Fibroblast of the aortic adventitia (primary cell): ENCODE measurements at places on chromosomes 7 and 10. TPM values are rescaled to one million over a fixed set of nuclear protein-coding genes. Genes with fewer than 3 reads are reported as not detected.
A peak's percentile ranks its signal among the peaks of the same experiment; 100 is the strongest.

- DNase-seq: no peak
Observed at GRCh38 chr10:34169131-34169530, 646.0 kb downstream of the PARD3 start.

DNA sequence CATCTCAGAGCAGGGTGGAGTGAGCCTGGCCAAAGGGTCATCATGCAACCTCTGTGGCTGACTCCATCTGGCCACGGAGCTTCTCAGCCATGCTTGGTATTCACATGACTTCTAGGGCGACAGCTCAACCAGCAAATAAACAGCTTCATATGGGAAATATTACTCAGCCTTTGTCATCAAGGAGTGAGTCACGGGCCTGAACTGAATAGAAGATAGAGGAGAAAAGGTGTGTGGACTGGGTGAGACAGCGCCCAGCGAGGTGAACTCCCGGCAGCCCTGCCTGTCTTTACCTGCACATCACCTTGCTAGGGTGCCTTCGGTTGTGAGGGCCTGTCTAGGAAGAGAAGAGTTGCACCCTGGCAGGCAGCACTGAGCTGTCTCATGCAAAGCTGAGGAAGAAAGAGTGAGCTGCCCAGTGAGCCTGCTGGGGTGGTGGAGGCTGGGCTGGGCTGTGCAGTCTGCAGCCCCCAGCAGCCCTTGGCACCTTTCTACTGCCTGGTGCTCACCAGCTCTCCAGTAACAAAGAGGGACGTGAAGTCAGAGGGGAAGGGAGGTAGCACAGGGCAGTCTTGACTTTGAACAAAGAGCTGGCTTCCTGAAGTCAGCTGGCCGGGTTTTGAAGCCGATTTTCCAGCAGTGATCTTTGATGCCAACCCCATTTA, 114.2 kb downstream of the EGFR start:
- DNase-seq: peak; percentile 98

- DNase-seq: no peak
Observed at GRCh38 chr10:51620131-51620530, 79.3 kb downstream of the CSTF2T start.

CLDN15 gene
- total RNA-seq: 3.0 TPM in 2 replicates

HACD1 gene
- 7.0 and 18.4 TPM in 2 replicates for total RNA-seq

GRCh38 chr7:99221866-99222265, 14.0 kb upstream of the KPNA7 start:
- DNase-seq: no peak

DGKI gene
- total RNA-seq: 2.0 and 4.7 TPM in 2 replicates

ACTL6B gene
- not detected in 2 replicates for total RNA-seq

- DNase-seq: no peak
Observed at GRCh38 chr7:40545739-40546138, 410.9 kb downstream of the SUGCT start.

RNF32 gene
- total RNA-seq: 0.54 and 1.9 TPM in 2 replicates

DNA sequence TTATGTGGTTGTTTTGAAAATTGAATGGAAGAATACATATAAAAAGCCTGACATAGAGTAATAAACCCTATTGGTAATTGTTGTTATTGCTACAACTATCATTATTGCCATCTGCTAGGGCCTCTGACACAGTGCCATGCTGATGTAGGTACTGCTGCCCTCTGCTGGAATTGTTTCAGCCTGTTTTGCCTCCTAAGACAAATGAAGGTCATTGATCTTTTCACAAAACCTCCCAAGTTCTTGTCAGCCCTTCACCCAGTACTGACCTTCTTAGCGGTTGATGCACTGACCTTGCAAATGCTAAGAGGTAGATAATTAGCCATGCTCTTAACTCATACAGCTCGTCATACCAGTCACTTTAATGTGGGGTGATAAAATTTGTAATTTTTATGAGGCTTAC, 975.2 kb downstream of the SORCS1 start:
- peak; percentile 5 for DNase-seq

DNA sequence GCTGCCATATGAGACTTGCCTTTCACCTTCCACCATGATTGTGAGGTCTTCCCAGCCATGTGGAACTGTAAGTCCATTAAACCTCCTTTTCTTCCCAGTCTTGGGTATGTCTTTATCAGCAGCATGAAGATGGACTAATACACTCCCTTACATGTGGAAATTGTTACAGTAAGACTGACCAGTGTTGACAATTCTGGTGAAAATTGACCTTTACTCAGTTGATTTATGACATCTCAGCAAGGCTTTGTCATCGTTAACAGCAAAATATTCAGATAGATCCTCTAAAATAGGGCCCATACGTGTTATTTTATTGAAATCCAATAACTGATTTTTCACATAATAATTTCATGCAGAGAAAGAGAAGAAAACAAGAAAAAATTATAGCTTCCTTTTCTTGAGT, 377.9 kb upstream of the SEMA3C start:
- no peak for DNase-seq

DNA sequence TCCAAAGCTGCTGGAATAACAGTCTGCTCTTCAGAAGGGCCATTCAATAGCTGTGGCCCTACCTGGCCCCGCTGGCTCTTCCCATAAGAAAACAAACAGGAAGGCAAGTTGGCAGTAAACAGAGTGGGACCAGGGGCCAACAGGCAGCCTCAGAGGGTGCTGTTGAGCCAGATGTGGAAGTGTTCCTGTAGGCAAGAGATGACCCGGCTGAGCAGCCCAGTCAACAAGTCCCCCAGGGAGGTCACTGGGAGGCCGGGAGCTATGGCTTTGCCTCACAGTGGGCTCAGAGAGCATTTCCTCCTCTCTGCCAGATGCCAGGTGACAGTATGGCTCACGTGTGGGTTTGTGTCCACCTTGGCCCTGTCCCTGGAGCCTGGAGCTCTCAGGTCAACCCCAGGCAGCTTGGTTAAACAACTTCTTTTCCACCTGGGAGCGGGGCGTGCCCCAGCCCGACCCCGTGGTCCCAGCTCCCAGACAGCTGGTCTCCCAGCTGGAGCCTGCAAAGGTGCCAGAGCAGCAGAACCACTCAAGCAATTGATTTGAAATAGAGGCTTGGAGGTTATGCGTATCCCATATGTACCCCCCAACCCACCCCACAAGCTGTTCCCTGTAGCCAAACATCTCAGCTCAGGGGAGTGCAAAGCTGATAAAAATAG, 33.8 kb upstream of the LOXL4 start:
- DNase-seq: no peak

MACC1 gene
- 0.18 and 0.49 TPM in 2 replicates for total RNA-seq

GRCh38 chr7:23012186-23012585, 1.7 kb downstream of the HYCC1 start:
- no peak for DNase-seq

GRCh38 chr7:48458701-48459524, 287.7 kb downstream of the ABCA13 start:
- no peak for DNase-seq
